ENCODE measurements at places on chromosomes 16 and 17.
A peak's percentile ranks its signal among the peaks of the same experiment; 100 is the strongest.

DNA sequence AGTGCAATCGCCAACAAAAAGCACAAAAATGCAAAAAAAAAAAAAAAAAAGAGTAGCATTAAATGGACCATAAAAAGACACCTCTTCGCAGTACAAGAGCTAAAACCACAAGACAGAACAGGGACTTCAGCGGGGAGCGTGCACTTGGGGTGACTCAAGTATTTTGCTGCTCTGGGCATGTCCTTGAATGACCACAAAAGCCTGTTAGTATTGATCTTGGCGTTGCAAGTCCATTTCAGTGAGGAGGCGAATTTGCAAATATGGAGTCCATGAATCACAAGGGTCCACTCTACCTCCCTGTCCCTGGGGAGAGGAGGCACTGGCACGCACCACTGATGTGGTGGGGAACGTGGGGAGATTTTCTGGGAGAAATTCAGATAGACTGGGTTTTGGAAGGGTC lies 78.9 kb downstream of the CNGB1 start:
- DNase-seq, result no peak

- no peak for DNase-seq
These were observed 86.7 kb downstream of the SHISA9 start for GRCh38 chr16:12988071-12988470.

DNA sequence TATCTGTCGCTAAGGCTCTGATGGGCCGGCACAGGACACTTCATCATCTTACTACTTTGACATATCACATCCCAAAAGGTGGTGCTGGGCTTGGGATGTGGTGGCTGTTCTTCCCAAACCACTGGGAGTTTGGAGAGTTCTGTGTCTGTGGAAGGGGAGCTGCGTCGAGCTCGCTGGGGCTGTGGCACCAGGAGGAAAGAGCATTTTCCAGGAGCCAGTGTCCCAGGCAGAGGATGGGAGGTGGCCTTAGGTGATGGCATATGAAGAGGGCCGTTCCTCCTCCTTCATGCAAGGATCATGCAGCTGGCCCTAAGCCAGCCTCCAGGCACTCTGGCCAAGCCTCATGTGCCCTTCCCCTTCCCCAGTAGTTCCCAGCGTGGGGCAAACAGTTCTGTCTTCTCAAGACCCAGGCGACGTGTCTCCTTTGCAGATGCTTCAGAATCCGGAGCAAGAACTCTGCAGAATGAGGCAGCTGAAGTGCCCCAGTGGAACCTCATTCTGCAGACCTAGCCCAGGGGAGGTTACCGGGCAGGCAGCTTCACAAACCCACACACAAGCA lies 89.4 kb upstream of the TNRC6C start:
- no peak for DNase-seq

GRCh38 chr17:45338996-45339535 lies 22.2 kb upstream of the MAP3K14 start:
- no peak for DNase-seq

DNA sequence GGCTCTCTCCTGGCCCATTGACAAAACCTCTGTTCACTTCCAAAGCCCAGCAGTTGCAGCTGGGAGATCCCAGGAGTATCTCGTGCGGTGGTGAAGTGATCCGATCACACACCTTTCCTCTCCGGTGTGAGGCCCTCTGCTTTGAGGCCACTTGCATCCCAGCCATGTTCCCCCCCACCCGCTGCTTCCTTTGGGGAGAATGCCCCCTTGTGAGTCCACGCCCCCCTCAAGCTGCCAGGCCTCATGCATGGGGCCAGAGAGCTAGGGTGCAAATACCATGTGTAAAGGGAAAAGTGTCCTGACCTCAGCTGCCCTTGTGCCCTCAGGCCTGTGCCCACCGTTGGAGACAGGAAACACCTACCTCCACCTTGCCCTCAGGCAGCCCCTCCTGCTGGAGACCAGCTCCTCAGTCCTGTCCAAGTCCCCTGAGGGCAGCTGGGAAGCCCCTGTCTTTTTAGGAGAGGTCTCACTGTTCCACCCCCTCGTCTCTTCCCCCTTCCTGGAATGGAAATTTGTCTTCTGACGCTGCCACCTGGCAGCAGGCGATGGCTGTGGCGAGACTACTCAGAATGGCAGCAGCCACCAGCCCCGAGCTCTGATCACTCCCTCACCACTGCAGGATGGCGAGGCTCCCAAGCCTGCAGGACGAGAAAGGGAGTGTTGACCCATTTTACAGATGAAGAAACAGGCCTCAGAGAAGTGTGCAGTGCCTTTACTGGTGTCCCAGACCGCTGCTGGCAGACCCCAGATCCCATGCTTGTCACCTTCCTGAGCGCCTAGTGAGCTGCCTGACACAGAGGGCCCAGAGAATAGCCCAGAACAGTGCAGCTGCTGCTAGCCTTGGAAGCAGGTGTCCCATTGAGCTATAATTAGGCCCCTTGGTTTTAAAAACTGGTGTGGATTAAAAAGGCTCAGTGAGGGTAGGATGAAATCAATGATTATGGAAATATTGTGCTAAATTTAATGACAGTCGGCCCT lies 120.6 kb upstream of the CACNG5 start:
- no peak for DNase-seq

- DNase-seq, result no peak
These were observed 125.4 kb upstream of the CA10 start for GRCh38 chr17:52283872-52284271.

DNA sequence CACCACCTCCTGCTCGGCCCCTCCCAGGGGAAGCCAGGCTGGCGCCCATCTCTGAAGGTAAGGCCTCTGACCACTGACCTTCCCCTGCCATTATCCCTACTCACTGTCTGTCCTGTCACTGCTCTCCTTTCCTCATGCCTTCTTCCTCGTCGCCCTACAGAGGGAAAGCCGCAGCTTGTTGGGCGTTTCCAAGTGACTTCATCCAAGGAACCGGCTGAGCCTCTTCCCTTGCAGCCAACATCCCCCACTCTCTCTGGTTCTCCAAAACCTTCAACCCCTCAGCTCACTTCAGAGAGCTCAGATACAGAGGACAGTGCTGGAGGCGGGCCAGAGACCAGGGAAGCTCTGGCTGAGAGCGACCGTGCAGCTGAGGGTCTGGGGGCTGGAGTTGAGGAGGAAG lies 3.0 kb downstream of the COA3 start:
- no peak for DNase-seq

DNA sequence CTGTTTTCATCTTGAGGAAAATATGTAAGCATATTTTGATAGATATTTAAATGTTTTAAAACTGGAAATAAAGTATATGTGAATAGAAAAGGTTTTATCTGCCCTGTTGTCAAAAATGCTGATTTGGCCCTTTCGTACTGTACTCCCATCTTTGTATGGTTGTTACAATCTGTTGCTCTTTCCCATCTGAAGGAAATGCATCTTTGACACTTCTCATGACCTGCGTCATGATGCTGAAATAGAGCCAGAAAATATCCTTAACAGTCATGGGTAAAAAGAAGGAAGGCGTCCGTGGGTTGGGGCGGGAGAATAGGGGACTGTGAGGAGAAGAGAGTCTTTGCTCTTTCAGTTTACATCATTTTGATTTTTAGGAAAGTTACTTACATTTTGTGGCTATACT lies 327.7 kb downstream of the BCAS3 start:
- no peak for DNase-seq

DNA sequence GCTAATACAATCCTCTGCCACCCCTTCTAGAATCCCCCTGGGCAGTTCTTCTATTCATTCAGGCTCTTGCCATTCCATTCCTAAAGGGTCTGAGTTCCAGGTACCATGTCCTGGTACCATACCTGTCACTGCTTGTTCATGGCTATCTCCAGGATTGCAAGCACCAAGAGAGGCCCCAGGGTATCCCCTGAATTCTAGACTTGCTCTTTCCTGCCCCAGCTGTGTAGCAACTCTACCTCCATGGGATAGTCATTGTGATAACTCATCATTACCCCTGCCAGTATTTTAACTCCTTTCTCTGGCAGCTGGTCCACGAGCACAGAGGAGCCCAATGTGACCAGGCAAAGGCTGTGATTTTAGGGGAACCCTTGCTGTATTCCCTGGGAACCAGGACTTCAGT lies 143.7 kb upstream of the CDH5 start:
- no peak for DNase-seq

- no peak for DNase-seq
These were observed 9.3 kb downstream of the ANKS4B start for GRCh38 chr16:21242756-21243155.

GRCh38 chr16:58853854-58854791 lies 120.0 kb upstream of the GOT2 start:
- DNase-seq, result peak; percentile 38

DNA sequence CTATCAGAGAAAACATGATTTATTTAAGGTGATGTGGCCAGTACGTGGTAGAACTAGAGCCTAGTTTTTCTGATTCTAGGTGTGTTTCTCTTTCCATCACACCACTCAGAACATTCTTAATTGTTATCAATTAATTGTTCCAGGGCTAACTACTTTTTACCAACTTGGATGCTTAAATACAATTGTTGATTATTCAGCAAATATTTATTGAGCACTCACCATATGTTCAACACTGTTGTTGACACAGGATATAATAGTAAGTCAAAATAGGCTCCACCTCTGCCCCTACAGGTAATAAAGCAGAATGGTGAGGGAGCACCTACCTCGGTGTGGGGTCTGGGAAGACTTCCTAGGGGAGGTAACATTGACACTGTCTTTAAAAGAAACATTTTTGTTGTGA lies 16.1 kb downstream of the GNAO1 start:
- no peak for DNase-seq

DNA sequence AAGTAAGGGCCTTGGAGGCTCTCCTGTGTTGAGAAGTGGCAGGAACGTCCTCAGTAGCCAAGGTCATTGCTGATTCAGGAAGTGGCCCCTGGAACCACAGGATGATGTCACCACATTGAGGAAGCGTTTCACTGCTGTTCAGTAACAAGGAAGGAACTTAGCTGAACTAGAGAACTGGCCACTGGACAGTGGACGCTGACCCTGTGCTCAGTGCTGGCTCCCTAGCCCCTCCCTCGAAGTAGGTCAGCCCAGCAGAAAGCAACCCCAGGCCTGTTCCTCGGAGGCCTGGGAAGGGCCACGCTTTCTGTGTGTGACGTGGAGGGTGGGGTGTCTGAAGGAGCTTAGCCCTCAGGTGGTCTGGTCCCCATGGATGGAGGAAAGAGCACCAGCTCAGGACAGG lies 58.3 kb downstream of the B9D1 start:
- DNase-seq, result no peak

DNA sequence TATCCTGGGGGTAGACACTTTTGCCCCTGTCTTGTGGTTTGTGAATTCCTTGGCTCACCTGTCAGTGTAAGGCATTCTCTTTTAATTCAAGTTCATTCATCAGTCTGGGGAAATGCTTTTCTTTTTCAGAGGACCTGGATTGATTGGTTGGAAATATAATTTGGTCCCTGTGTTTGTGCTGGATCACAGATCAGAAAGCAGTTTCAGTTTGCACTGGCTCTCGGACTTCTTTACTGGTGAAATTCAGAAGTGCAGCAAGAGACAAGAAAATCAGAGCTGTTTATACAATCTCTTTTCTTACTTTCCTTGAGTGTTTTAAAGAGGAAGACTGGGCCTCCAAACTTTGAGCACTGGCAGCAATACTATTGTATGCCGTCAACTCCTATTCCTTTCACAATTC lies 161.8 kb upstream of the KCNJ16 start:
- no peak for DNase-seq

GRCh38 chr16:58195344-58195743 lies 2.6 kb downstream of the CSNK2A2 start:
- DNase-seq, result no peak

- no peak for DNase-seq
These were observed 7.6 kb downstream of the SLC25A10 start for GRCh38 chr17:81719410-81720266.
